ENCODE measurements at places on chromosomes 13 and 19.

DNA sequence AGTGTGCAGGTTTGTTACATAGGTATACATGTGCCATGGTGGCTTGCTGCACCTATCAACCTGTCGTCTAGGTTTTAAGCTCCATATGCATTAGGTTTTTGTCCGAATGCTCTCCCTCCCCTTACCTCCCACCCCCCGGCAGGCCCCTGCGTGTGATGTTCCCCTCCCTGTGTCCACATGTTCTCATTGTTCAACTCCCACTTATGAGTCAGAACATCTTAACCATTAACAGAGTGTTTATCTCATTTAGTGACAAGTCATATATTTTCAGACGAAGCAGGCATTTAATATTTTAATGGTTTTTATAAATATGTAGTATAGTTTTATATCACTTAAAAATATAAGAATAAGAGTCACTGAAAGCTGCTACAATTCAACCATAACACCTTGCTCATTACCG lies 780.5 kb upstream of the ARGLU1 start:
- DNase-seq: no peak

GRCh38 chr19:47725759-47726401 lies 12.7 kb downstream of the EHD2 start:
- no peak for DNase-seq

DNA sequence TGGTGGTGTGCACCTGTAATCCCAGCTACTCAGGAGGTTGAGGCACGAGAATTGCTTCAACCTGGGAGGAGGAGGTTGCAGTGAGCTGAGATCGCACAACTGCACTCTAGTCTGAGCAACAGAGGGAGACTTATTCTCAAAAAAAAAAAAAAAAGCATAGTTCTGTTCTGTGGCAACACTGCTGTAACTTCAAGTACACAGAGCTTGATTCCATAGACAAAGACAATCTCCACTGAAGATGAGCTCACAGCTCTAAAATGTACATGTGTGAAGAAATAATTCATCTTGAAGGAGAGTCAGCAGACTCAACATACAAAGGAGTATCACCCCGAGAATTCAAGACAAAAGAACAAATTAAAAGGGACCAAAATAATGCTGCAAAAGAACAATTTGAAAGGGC lies 47.8 kb downstream of the KCTD15 start:
- no peak for DNase-seq

GRCh38 chr13:108322206-108322824 lies 52.8 kb downstream of the TNFSF13B start:
- no peak for DNase-seq

DNA sequence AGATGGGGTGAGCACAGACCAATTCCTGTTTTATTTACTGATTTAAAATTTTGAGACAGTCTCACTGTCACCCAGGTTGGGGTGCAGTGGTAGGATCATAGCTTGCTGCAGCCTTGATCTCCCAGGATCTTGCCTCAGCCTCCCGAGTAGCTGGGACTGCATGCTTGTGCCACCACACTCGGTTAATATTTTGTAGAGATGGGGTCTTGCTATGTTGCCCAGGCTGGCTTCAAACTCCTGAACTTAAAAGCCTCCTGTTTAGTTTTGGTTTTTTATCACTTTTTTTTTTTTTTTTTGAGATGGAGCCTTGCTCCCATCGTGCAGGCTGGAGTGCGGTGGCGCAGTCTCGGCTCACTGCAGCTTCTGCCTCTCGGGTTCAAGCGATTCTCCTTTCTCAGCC lies 4.7 kb downstream of the UBA52 start:
- no peak for DNase-seq

- no peak for DNase-seq
Observed at GRCh38 chr13:40026174-40026585, 370.7 kb downstream of the COG6 start.
